ENCODE measurements at places on chromosomes 16 and 17.
A peak's percentile ranks its signal among the peaks of the same experiment; 100 is the strongest.

- no peak for DNase-seq
Observed at GRCh38 chr17:41334385-41335305, 16.0 kb downstream of the KRT33A start.

GRCh38 chr16:4087990-4088577 is 28.2 kb downstream of the ADCY9 start:
- DNase-seq: no peak

DNA sequence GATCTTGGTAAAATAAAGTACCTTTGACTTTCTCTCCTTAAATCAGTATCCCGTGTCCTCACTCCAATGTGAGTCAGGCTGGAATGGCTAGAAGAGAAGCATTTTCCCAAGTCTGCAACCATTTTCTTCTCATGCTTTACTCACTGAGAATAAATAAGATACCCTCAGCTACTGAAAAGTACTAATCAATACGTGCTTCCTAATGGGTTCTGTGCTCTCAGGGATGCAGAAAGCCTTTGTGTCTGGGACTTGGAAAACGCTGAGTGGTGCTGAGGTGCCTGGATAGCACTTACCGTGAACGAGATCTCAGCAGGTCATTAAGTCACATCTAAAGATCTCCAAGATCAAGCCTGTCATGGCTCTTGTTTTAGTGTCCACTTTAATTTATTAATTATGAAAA is 672.3 kb upstream of the C16orf82 start:
- no peak for DNase-seq

- DNase-seq: no peak
Observed at GRCh38 chr16:24119807-24120206, 136.3 kb upstream of the CACNG3 start.

GRCh38 chr17:4982305-4982704 is 5.2 kb downstream of the CAMTA2 start:
- DNase-seq: no peak

GRCh38 chr16:56211435-56211981 is 20.2 kb downstream of the GNAO1 start:
- no peak for DNase-seq

DNA sequence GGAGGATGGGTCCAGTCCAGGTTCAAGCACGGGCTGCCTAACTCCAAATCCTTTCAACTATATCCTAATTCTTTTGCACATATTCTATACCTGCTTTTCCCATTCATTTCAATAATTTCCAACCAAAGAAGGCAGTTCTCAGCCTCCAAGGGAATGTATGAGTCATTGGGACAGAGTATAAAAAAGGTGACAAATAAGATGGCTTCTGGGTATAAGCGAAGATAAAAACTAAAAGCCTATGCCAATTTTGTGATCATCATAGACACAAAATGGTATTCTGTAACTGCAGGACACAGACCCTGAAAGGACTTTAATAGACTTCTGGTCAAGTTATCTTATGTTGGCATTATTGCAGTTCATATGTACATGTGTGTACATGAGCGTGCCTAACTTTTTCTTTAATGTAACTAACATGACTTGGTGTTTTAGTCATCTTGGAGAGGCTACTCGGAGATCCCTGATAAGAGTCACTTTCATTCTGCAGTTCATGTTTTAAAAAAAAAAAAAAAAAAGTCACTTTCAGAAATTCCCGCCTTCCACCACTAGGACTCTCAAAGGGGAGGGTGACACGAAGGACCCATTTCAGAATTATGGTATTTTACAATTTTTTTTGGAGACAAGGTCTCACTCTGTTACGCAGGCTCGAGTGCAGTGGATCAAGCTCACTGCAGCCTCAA is 17.3 kb downstream of the COG1 start:
- DNase-seq: no peak

DNA sequence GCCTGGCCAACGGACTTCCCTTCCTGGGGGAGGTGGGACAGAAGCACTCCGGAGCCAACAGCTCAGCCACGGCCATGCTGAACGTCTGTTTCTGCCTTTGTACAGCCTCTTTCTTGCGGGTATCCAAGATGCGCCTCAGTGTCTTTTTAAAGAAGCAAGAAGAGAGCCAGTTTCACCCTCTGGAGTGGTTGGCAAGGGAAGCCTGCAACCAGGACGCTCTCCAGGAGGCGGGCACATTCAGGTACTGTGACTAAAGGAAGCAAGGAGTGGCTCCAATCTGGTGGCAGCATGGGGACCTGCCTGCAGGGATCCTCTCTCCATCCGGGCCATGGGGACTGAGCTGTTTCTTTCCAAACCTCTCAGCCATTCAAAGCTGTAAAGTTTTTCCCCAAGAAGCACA is 60.6 kb upstream of the ENDOV start:
- no peak for DNase-seq

GRCh38 chr16:10930755-10931093 is 11.5 kb downstream of the DEXI start:
- no peak for DNase-seq

- DNase-seq: no peak
Observed at GRCh38 chr17:81306491-81306890, 11.4 kb upstream of the SLC38A10 start.

DNA sequence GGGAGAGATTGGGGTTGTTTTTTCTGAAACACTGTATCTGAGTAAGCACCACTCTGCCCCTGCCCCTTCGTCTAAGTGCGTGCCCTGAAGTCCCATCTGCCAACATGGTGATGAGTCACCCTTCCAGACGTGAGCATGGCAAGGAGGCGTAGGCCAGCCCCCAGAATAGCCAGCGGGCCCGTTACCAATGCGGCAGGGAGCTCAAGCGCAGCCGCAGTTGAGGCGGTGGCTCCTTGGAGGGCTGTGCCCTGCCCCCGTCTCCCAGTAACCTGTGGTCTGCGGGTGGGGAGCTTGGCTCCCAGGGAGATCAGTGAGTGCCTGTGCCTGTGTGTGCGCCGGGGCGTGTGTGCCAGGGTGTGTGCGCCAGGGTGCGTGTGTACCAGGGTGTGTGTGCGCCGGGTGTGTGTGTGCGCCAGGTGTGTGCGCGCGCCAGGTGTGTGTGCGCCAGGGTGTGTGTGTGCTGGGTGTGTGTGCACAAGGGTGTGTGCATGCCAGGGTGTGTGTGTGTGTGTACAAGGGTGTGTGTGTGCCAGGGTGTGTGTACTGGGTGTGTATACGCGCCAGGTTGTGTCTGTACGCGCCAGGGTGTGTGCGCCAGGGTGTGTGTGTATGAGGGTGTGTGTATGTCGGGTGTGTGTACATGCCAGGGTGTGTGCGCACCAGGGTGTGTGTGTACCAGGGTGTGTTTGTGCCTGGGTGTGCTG is 98.6 kb upstream of the CHMP6 start:
- DNase-seq: no peak

- no peak for DNase-seq
Observed at GRCh38 chr17:11807606-11808005, 189.7 kb downstream of the ZNF18 start.

DNA sequence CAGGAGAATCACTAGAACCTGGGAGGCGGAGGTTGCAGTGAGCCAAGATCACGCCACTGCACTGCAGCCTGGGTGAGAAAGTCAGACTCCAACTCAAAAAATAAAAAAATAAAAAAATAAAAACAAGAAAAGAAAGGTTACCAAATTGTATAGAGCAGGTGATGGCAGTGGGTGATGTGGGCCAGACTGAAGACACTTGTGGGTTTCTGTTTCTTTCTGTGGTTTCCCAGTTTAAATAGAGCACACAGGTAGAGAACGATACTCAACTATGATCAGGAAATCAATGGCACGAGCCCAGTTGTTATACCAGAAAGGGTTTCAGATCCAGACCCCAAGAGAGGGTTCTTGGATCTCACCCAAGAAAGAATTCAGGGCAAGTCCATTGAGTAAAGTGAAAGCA is 32.6 kb downstream of the NUBP1 start:
- DNase-seq: no peak

DNA sequence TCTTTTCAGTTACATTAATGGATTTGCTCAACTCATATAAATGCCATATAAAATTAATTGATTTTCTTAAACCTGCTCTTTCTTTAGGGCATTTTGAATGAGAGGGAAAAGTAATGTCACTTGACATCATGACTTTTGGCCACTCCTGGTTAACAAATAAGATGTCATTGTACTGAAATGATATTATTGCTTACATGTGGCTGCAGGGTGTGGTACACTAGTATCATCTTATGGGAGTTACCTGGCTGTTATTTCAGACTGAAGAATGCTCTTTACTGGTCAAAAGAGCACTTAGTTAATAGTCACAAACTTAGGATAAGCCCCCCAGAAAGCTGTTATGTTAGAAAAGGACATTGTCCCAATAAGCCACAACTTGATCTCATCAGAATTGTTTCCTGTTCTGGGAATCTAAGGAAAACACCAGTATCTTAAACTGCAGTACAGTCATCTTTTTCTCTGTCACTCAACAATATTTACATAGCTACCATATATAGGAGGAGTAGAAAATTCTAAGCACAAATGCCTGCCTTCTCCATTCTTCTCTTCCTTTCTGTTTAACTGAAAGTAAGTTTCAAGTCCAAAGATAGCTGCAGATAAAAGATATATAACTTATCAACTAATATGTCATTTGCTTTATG is 53.9 kb upstream of the MRC2 start:
- no peak for DNase-seq

DNA sequence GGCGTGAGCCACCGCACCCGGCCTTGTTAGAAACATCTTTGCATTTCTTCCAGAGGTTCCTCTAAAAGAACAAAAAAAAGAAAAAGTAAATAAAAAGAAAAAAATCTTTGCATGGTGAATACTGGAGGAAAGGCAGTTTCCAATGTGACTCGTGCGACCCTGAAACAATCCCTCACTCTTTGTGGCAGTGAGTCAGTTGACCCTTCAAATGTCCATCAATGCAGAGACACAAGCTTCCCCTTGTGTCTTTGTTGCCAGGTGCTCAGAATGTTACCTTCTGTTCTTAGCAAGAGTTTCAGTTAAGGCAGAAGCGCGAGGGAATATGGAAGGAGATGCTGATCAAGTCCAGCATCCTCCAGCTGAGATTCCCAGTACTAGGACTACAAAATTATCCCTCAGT is 16.4 kb downstream of the CACNG4 start:
- DNase-seq: no peak

DNA sequence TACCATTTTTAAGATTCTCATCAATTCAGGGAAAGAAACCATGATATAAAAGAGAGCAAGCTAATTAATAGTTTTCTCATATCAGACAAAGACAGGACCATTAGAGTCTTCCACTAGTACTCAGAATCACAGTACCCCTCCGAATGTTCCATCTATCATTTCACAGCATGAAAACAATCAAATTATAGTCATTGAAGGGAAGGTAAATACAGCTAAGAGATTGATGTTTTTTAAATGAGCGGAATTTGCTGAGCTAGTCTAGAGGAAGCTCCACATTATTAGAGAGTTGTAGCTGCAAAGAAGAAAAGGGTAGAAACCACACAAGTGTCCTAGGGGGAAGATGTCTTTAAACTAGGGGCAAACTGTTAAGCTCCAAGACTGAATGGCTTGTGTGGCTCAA is 808.9 kb downstream of the CDH11 start:
- no peak for DNase-seq

DNA sequence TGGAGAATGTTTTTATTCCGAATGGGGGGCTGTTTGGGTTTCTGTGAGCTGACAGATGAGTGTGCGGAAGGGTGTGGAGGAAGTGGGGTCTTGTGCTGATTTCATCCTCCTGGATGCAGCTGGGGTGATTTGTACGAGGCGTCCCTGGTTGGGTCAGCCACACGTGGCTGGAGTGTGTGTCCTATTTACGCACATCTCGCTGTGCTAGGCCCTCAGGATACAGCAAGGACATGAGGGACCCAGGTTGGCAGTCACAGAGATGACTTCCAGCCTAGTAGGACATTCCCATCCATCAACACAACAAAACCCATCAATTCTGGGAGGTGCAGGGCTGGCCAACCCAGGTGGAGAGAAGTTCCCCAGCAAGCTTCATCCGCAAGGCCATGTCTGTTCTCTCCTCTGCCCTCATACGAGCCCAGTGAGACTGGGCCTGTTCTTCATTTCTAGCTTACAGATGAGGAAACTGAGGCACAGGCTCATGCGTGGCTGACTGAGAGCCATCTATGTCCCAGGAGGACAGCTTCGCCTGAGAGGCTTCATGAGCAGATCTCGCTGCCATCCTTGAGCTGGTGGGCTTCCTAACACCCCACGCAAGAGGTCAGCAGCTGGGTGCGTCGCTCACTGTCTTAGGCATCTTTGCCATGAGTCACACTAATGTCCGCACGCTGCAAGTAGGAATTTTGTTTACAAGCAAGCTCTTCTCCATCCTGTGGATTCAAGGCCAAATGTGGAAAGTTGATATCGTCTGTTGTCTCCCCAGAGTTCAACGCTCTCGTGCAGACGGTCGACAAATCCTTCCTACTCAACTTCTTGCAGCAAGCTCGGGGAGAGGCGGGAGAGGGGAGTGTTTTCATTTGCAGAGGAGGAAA is 24.4 kb downstream of the IRF8 start:
- DNase-seq: no peak

- no peak for DNase-seq
Observed at GRCh38 chr17:75124819-75125162, 6.8 kb downstream of the NT5C start.

- no peak for DNase-seq
Observed at GRCh38 chr16:76875898-76876297, 315.1 kb upstream of the MON1B start.

GRCh38 chr17:58447039-58447975 is 30.0 kb upstream of the RNF43 start:
- DNase-seq: peak; percentile 61

DNA sequence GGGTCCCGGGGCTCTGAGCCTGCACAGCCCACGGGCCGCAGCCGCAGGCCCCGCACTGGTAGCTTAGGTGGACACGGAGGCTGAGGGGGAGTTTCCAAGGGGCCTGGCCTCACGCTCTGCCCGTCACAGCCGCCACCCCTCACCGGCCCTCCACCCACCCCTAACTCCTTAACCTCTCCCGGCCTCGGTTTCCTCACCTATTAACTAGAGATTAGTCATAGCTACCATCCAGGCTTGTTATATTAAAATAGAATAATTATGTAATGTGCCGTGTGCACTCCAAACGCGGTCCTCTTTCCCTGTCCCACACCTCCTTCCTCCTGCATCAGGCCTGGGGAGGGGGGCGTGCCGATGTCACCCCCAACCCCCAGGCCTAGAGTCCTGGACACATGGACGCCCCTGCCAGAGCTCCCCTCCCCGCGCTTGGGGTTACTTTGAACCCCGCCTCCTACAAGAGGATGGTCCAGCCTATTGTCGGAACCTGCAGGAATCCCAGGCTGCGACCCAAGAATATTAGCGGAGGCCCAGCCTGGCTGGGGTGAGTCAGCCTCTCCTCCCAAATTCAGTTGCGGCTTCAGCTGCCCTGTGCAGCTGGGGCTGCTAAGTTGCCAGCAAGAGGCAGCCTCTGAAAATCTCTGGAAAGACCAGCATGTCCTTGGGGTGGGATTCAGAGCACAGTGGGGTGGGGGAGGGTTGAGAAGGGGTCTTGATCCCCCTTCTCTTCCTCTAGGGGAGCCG is 17.3 kb downstream of the SOCS3 start:
- DNase-seq: no peak

DNA sequence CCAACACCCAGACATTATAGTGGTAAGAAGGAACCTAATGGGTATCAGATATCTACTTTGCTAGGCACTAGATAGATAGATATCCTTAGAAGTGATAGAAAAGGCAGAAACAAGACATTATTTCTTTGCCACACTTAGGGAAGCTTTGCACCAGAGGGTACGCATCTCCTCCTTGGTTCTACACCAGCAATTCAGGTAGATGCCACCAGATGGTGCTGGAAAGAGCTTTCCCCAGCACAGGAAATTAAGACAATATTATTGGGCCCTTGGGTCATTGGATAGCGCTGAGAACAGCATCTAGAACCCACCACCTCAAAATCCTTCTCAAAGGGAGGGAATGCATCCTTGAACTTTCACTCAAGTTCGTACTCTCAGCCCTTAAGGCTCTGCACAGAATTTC is 173.8 kb upstream of the CCL2 start:
- DNase-seq: no peak

Measured in T47D (cell line).